Bronchus fibroblast of lung (primary cell): ENCODE measurements at places on chromosomes 11 and 22. TPM values are rescaled to one million over a fixed set of nuclear protein-coding genes. Genes with fewer than 3 reads are reported as not detected.

The C11orf65 gene
- 0.34 and 0.89 TPM in 2 replicates for total RNA-seq

The SLC5A1 gene
- total RNA-seq: not detected in 2 replicates

The ELMOD1 gene
- total RNA-seq: 0.17 and 0.30 TPM in 2 replicates

The MS4A12 gene
- not detected in 2 replicates for total RNA-seq

The OR4A16 gene
- not detected in 2 replicates for total RNA-seq

The SLC7A4 gene
- 0.15 and 0.17 TPM in 2 replicates for total RNA-seq

The SYT7 gene
- 0.30 and 0.67 TPM in 2 replicates for total RNA-seq

The CHORDC1 gene
- 34.1 and 37.0 TPM in 2 replicates for total RNA-seq

The SIRT3 gene
- 12.8 and 14.6 TPM in 2 replicates for total RNA-seq

The LRRN4CL gene
- total RNA-seq: 10.0 and 10.9 TPM in 2 replicates

The CCDC85B gene
- total RNA-seq: 222 and 228 TPM in 2 replicates

The IFT27 gene
- total RNA-seq: 21.9 and 24.0 TPM in 2 replicates

The CTSW gene
- 0.15 and 0.34 TPM in 2 replicates for total RNA-seq

The ZNF280A gene
- 0.17 TPM in 1 of 2 replicates, not detected in the other for total RNA-seq

The RIMBP3B gene
- 0.30 TPM in 1 of 2 replicates, not detected in the other for total RNA-seq

The OR51E2 gene
- not detected in 2 replicates for total RNA-seq

The POU2AF1 gene
- not detected in 2 replicates for total RNA-seq

The PKP3 gene
- total RNA-seq: 1.9 and 2.0 TPM in 2 replicates

The MAPK8IP1 gene
- 8.8 and 11.6 TPM in 2 replicates for total RNA-seq

The TPBGL gene
- not detected in 2 replicates for total RNA-seq

The TENM4 gene
- 5.5 and 8.5 TPM in 2 replicates for total RNA-seq

The MYRF gene
- total RNA-seq: 3.3 and 3.5 TPM in 2 replicates

The AGBL2 gene
- 0.17 and 1.3 TPM in 2 replicates for total RNA-seq

The WNT11 gene
- 0.15 TPM in 1 of 2 replicates, not detected in the other for total RNA-seq

The OR5AS1 gene
- not detected in 2 replicates for total RNA-seq
